Upper lobe of right lung (tissue), 1 donor: ENCODE measurements at places on chromosomes 6 and 20.

DNA sequence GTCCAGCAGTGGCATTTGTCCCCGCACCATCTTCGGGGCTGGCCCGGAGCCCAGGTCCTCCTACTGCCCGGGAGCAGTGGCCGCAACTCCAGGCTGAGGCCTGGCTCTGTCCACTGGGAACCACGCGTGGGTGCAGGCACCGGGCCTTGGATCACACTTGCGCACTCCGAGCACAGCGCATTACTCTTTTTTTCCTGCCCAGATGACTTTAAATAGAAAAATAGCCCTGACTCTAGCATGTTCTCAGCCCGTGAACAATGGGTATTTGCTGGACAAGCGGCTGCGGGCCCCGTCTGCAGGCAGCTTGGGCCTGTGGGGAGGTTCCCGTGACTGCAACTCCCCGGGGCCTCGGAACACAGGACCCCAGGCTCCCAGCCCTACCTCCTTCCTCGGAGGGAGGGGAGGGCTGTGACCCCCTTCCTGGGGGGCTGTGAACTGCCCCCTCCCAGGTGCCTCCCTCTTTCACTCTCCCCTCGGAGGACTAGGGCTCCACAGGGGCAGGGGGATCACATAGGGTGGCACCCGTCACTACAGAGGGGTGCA lies 162.2 kb downstream of the TBXT start:
- no peak for DNase-seq

DNA sequence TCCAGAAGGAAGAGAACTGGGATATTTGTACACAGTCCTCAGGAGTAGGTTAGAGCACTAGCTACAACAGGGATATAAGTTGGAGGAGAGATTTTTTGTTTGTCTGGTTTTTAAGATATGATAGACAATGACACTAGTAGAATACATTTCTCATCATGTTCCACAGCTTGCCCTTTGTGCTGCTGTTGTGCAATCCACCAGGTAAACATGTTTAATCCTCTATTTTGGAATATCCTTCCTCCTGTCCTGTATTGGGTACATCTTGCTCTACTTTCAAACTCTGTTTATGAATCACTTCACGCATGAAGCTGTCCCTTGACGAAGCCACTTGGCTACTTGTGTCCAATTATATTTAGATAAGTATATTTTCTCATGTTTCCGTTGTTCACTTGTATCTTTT lies 153.6 kb upstream of the TENT5A start:
- DNase-seq = no peak

- no peak for DNase-seq
These were observed 69.3 kb upstream of the ZNFX1 start for GRCh38 chr20:49347156-49347555.

DNA sequence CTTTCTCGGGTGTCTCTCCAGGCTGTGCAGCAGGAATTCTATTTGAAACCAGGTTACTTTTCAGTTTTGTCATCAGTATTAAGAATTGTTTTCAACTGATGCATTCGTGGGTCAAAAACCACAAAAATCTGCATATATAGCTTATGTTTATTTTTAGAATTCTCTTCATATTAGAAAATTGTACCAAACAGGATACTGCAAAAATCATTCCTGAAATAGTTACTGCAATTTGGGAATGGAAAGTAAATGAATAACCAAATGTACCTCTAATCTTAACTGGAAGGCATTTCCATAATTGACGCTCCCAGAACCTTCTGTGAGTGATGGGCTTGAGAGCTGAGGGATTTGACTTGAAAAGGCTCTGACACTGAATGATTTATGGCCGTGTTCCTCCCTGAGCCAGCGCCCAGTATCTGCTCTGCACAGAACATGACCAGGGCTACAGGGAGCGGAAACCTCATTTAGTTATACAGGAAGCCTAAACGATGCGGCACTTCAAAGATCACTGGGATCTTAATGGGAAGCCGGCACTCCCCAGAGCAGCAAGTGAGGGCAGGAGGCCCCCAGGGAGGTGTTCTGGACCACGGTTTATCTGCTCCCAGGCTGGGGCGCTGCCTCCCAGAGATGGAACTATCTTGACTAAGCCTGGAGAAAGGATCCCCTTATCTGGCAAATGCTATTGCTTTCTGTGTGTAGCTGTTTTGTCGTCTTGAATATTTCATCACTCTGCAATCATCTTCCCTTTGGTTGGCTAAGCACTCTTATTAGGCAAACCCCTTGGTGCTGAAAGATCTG lies 446.0 kb downstream of the QKI start:
- DNase-seq = no peak

DNA sequence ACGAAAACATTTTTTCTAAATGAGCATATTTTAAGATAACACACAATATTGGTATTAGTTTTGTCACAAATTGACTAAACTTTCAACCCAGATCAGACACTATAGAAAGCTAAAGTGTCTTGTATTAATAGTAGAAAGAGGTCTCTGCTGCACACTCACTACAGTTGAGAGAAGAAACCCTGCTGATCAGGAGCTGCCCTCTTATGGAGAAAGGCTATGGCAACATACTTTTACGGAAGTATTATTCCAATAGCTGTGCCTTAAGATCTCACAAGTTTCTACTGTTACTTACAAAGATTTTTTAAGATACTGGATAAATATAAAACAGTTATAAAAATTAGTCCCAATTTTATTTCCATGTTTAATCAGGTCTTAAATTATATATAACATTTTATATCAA lies 155.7 kb downstream of the RIMS1 start:
- no peak for DNase-seq

DNA sequence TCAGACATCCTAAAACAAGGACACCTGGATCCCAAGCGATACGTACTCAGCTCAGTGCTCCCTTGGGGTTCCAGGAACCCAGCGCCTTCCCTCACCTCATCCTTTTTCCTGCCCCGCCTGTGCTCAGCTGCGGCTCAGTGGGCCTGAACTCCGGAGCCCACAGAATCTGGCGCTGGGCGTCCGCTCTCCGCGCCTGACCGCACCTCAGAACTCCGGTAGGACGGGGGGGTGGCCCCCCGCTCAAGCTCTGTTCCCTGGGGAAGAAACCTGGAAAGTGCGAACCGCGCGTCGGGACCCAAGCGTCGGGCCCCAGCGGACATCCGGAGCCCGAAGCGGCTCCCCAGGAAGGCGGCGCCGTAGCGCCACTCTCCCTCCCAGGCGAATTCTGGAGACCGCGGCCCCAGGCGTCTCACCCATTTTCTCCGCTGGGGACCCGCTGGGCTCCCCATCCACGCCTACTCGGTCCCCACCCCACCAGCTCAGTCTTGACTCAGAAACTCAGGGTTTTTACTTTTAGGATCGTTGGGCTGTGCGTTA lies 336 bp upstream of the LY6G5C start:
- DNase-seq = peak; percentile 79

GRCh38 chr20:38294076-38294591 lies 9.8 kb upstream of the BPI start:
- no peak for DNase-seq

DNA sequence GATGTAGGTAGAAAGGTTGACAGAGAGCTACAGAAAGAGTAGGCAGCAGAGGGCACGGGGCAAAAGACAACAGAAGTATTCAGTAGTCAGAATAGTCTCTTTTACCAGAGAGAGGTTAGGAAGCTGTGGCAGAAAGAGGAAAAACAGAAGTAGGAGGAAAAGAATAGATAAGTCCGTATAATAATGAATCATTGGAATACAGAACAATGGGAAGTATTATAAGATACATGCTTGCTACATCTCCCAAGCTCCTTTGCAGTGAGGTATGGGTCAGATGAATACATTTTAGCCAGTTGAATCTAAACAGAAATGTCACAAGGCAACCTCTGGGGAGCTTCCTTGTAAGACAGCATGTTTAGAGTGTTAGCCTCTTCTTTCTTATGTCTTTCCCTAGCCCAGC lies 570.5 kb upstream of the CITED2 start:
- no peak for DNase-seq

DNA sequence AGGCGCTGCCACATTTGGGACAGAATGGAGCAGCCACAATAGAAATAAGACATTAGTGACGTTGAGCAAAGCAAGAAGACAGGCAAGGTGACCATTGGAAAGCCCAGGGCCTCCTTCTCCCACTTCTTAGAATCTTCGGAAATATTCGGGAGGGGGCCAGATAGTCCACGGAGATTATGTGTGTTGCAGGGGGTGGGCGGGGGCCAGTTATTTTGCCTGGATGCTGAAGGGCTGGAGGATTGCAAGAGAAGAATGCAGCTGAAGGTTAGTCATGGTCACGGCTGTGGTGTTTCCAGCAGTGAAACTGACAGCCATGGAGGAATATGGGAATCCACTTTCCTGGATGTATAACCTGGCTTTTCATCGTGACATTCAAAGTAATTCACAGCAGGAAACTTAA lies 88.6 kb downstream of the CDH26 start:
- no peak for DNase-seq

- no peak for DNase-seq
These were observed 20.2 kb upstream of the NAA20 start for GRCh38 chr20:19996917-19997316.

- DNase-seq = no peak
These were observed 59.5 kb upstream of the GGTLC1 start for GRCh38 chr20:24048024-24048611.

DNA sequence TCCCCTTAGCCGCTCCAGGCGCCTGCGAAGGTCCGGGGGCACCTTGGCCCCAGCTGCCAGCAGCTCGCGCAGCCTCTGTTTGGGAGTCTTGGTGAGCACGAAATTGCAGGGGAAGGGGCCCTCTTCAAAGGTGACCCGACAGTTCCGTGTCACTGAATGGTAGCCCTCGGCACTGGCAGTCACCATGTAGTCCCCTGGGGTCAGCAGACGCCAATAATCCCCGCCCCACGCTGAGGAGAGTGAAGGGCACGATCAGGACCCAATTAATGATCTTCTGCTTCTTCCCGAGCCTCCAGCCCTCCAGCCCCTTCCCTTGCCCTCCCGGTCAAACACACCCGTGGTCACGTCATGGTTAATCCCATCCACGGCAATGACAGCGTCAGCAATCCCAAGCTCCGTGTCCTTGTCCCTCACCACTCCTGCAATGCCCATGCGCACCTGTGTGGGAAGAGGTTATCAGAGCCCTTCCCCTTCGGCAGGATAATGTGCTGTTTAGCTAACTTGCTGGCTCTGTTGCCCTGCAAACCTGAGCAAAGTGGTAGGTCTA lies 6.2 kb downstream of the CPXM1 start:
- DNase-seq = no peak

- DNase-seq = no peak
These were observed 141.6 kb upstream of the SHLD1 start for GRCh38 chr20:5608442-5609161.

DNA sequence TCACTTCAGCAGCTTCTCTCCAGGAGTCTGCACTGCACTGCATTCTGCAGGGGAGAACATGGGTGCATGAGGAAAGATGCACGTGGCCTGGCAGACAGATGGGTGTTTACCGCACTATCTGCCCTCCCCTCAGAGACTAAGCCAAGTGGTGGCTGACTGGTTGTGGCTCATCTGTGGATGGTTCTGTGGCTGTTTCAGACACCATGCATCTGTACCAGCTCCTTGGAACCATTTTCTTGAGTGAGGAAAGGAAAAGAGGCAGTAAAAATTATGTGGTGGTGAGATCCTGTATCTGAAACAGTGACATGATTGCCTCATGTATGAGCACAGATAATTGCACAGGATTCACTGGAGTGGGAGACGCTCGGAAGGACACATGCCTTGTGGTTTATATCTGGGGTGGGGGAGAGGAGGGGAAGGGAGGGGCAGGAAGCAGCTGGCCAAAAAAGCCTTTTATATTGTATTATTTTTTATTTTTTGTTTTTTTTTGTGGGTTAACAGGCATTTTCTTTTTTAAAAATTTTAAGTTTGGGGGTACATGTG lies 161.7 kb downstream of the ERMARD start:
- DNase-seq = peak; percentile 36

DNA sequence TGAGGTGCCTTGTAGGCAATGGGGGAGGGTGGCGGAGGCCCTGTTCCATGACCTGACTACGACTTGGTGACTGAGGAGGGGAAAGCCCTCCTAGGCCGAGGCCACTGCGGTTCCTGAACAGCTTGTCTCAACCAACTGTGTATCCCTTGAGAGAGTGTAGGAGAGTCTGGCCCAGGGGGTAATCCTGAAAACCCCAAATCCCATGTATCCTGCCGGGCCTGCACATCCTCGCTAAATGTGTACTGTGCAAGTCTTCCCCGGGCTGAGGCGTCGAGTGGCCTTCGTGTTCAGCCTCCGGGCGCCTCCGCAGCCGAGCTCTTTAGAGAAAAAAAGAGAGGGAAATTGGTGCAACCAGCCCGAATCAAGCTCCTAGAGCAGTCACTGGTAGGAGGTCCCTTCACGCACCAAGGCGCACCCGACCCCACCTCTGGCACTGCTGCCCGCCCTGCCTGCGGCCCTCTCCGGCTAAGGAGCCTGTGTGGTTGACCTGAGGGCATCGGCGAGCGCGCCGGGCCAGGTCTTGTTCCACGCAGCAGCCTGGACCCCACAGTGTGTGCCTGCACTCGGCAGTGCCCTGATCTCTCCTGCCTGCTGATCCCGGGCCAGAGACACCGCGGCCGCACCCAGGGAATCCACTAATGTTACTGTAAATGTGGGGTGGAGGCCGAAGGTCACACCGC lies 7.3 kb downstream of the SIM1 start:
- no peak for DNase-seq

- no peak for DNase-seq
These were observed 443.8 kb upstream of the MANEA start for GRCh38 chr6:95133578-95133977.

- DNase-seq = peak; percentile 64
These were observed 16.6 kb downstream of the SLC22A1 start for GRCh38 chr6:160137989-160138835.

DNA sequence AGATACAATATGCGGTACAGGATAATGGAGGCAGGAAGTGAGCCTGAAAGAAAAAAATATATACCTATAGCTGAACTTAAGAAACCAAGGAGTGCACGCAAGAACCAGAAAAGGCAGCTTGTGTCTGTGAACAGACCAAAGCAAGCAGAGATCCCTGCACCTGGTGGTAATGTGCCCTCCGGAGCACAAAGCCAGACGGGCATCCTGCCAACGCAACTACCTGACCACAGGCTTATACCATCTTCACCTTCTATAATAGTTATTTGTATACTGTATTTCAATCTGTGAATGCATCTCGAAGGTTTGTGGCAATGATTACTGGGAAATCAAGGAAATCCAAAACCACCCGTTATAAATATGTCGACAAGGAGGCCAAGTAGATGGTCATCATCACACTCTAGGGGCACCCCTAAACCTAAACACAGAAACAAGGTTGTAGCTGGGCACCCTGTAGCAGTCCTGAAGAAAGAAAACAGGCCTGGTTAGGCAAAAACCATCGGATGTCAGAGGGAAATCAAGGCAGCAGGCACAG lies 801 bp downstream of the FBXL4 start:
- peak; percentile 65 for DNase-seq

DNA sequence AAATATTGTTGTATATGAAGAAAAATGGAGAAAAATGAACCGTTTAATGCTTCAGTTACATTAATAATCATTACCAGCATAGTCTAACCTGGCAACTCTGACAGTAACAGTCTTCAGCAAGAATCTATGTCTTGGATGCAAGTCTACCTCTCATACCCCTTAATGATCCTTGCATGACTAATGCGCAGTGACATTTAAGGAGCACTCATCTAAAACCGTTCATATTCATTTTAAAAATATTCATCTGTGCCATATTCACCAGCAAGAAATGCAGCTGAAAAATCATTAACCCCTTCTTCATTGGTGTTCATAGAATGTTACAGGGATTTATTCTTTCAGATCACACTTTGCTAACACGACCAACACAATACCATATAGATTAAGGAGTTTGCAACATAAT lies 227.2 kb upstream of the ASCC3 start:
- DNase-seq = no peak
